ENCODE measurements at places on chromosomes 4 and X.

DNA sequence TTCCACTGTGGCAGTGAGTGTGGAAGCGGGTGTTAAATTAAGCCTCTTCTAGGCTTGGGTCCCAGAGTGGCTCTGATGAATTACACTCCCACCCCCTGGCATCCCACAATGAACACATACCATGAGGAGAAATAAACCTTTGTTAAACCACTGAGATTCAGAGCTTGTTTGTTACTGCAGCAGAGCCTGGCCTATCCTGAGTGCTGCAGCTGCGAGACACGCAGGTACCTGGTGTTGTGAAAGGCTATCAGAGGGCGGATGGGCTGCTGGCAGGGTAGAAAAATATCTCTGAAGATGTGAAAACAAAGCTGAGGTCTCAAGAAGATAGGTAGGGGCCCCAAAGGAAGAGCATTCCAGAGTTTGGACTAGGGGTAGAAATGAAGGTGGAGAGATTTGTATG lies 138.4 kb upstream of the STX18 start:
- no peak for DNase-seq

- DNase-seq, result no peak
Observed at GRCh38 chr4:5821665-5822358, 71.1 kb downstream of the CRMP1 start.

GRCh38 chr4:55949482-55949802 lies 697 bp downstream of the CEP135 start:
- no peak for DNase-seq

GRCh38 chrX:8345473-8345872 lies 119.2 kb upstream of the VCX3B start:
- no peak for DNase-seq

DNA sequence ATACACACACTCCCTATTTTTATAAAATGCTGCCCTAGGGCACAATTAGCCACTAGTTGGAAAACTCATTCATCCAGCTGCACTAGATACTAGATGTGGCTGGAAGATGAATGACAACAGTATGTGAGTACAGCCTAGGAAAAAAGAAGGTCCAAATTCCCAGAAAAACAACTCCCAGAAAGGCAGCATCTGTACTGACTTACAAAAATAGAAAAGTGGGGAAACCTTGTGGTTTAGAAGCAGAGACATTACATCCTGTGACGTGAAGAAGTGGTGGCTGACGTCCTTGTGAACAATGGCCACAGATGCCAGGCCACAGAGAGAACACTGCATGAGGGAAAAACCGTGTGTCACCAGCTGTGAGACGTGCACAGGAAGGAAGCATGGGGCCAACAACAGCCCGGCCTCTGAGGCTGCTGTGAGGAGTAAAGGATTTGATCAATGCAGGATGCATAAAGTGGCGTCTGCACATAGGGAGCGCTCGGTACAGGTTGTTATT lies 81.2 kb downstream of the SPRY1 start:
- no peak for DNase-seq

- no peak for DNase-seq
Observed at GRCh38 chrX:16992951-16993350, 46.5 kb downstream of the REPS2 start.

DNA sequence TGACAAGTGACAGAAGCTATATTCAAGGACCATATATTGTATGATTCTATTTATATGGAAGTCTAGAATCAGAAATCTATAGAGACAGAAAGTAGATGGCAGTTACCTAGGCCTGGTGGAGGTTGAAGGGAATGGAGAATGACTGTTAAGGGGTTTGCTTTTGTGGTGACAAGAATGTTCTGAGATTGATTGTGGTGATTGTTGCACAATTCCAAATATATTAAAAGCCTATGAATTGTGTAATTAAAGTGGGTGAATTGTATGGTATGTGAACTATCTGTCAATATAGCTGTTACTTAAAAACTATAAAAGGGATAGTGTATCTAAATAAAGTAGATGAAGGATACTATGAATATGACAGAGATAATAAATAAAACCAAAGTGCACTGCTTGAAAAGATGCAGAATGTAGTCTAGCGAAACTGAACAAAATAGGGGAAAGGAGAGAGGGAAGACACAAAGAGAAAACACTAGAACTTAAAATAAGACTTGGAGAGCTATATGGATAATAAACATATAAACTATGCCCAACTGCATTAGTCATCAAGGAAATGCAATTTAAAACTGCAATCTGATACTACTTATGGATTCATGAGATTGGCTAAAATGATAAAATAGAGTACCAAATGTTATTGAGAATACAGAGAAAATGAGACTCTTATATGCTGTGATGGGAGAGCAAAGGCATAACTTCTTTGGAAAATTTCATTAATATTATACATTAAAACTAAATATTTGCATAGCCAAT lies 82.1 kb upstream of the BANK1 start:
- DNase-seq, result no peak

GRCh38 chrX:123450222-123450621 lies 266.1 kb downstream of the GRIA3 start:
- DNase-seq, result no peak

GRCh38 chr4:40987151-40987550 lies 227.2 kb downstream of the APBB2 start:
- DNase-seq, result no peak

DNA sequence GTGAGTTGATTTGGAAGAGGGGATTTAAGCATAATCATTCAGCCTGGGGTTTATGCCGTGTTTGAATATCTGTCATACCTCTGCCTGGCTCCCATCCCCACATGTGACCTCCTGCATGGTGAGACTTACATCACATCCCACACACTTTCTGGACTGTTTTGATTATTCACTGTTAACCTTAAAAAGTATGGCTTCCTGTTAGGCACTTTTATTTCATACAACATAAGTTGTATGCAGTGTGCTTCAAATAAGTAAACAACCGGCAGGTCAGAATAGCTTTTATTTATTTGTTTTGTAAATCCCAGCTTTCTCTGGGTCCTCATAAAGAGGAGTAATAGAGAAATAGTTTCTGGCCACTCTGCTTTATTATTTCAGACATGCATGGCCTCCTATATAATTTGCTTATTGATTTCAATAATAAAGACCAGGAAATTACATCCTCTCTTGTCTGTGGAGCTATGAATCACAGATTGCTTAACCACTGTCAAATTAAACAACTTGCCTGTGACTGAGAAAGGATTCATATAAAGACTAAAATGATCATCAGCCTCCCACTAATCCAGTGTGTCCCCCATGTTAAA lies 376.8 kb upstream of the ZFP42 start:
- DNase-seq, result no peak

GRCh38 chrX:48961585-48962091 lies 4.2 kb upstream of the OTUD5 start:
- DNase-seq, result no peak

Measured in fibroblast of the conjunctiva (primary cell).